ENCODE measurements at places on chromosomes 7 and 10. TPM values are rescaled to one million over a fixed set of nuclear protein-coding genes. Genes with fewer than 3 reads are reported as not detected.

The TMEM229A gene
- total RNA-seq, result not detected

The PDE6C gene
- total RNA-seq, result not detected

The SRGN gene
- 446 TPM for total RNA-seq

The GRID2IP gene
- not detected for total RNA-seq

GRCh38 chr10:76175533-76176165, 744.2 kb downstream of the LRMDA start:
- no peak overlapping the region for H3K4me3 ChIP-seq
- peaks cover 16% of the 10 kb centered on the region for H3K27me3 ChIP-seq
- H3K36me3 ChIP-seq, result no peaks in the 10 kb centered on the region
- no peak overlapping the region for H3K27ac ChIP-seq
- no peak for DNase-seq

DNA sequence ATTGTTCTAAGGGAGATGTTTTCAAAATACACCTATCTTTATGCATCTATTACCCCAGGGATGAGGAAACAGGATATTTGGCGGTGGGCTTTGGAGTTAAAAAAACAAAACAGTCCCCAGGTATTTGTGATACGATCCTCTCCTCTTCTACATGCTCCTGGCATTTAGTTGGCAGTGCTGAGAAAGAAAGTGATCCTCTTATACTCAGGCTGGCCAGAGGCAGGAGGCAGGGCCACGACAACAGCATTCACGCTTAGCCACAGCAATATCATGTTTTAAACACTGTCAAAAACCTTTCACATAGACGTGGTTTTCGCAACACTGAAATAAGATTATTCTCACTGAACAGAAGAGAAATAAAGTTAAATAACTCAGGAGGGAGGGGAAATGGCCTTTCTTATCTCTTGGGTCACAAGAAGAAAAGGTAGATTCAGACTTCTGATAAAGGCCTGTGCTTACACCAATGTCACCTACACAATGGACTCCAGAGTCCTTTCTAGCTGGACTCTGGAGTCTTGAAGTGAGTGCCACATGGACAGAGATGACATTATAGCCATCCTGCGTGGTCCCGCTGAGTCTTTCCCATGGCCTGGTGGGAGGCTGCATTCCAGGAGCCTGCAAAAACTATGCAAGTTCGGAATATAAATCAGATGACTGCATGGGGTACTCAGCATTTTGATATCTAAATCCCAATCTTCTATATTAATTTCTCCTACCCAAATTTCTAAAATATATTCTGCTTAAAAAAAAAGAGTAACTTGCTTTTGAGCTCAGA, 88.7 kb downstream of the PIP4K2A start:
- no peaks in the 10 kb centered on the region for H3K27me3 ChIP-seq
- peaks cover 99% of the 10 kb centered on the region for H3K4me1 ChIP-seq
- peaks cover 22% of the 10 kb centered on the region for H3K36me3 ChIP-seq
- no peak for DNase-seq
- H3K27ac ChIP-seq, result peak overlapping the region; percentile 62

GRCh38 chr7:128255271-128255670, 14.2 kb downstream of the LEP start:
- H3K27ac ChIP-seq, result no peak overlapping the region
- peaks cover 21% of the 10 kb centered on the region for H3K4me1 ChIP-seq
- no peak for DNase-seq
- peaks cover 18% of the 10 kb centered on the region for H3K27me3 ChIP-seq

DNA sequence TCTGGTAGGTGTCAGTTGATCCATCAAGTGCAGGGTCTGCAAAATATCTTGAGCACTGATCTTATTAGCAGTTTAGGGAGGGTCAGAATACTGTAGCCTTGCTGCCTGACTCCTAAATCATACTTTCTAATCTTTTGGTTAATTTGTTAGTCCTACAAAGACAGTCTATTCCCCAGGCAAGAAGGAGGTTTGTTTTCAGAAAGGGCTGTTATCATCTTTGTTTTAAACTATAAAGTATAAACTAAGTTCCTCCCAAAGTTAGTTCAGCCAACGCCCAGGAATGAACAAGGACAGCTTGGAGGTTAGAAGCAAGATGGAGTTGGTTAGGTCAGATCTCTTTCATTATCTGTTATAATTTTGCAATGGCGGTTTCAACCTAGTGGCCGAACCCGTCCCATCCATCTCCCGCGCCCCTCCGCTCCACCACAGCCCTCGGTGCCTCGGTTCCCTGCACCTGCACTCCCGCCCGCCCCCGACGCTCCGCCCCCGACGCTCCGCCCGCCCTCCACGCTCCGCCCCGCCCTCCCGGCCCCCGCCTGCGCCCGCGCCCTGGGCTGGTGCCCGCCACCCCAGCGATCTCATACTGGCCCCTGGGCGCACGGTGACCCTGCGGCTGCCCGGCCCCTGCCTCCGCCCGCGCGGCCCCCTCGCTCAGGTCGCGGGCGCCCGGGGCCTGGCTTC, at the start of gene ADCK2:
Gene ADCK2, plus strand, starts transcription at position 564 of the 681 bp plus-strand sequence. CDS start 386 bp downstream, outside the sequence.
- H3K27ac ChIP-seq, result peak within 1 kb of the TSS; percentile 14
- H3K4me1 ChIP-seq, result peaks cover 29% of the 10 kb centered on the region
- no peaks in the 10 kb centered on the region for H3K36me3 ChIP-seq
- peak within 1 kb of the TSS; percentile 87 for H3K4me3 ChIP-seq

Measured in HFFc6 (cell line).